Brain pericyte (primary cell): ENCODE measurements at places on chromosomes 13 and 19.

DNA sequence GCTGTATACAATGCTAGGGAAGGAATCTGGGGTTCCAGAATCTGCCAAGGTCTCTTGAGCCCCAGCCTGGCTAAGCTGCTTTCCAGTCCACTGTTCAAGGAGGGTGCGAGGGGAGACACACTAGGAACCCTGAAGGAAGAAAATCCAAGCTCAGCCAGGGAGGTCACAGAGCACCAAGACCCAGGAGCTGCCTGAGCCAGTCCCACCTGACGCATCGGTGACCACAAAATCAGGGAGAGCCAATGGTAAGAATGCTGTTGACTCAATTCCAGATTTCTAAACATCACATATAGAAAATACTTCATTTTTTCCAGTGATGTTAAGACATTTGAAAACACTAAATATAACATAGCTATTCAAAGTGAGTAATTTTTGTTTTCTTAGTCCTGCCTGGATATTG, 50.1 kb downstream of the CEP89 start:
- no peak for DNase-seq

DNA sequence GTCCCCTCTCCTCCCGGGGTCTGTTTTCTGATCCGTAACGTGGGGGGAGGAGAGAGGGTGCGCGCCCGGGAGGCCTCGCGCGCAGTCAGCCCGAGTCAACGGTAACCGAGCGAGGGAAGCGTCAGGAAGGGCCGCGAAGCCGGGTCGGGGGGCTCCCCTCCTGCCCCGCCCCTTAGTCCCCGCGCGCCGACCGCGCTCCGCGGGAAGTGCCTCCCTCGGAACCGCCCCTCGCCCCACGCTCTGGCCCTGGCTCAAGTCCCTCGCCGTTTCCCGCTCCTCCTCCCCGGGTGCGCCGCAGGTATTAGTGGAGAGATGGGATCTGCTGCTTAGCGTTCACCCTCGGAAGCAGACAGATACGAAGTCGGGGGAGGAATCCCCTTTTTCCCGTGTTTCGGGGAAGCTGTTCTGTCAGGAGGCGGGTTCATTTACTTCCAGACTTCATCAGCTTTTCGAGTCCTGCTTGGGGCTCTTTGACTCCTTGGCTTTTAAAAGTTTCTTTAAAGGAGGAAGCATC, 770 bp downstream of the HNRNPM start:
- no peak for DNase-seq

GRCh38 chr13:33057019-33057780, 41.0 kb downstream of the KL start:
- DNase-seq, result no peak

DNA sequence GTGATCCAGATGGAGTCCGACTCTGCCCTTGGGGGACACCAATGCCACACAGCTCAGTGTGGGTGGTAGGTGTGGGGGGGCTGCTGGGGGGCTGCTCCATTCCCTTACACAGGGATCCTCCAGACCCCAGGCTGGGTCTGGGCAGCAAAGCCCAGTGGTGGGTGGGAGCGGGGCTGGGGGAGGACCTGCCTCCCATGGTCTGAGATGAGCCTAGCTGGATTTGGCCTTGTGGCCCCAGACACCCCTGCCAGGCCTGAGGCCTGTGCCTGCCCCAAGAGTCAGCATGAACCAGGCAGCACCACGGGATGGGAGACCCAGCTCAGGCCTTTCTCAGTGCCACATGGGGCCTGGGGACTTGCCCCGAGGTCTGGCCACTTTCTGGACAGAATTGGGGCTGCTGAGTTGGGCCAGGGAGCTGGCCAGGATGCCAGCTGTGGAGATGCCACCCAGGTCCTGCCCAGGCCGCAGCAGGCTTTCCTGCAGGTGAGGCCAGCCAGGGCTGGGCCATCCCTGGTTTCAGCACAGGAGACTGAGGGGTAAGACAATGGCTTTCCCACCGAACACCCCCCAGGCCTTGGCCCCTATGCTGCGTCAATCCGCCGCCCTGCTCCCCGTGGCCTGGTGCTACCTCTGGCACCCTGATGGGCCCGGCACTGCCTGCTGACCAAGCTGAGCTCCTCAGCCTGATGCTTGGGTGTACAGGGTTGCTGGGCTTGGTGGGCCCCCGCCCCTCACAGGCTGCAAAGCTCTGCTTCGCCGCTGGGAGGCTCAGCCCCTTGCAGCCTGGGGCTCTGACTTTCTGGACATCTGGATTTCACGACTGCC, 24.2 kb downstream of the CEBPG start:
- DNase-seq, result no peak

DNA sequence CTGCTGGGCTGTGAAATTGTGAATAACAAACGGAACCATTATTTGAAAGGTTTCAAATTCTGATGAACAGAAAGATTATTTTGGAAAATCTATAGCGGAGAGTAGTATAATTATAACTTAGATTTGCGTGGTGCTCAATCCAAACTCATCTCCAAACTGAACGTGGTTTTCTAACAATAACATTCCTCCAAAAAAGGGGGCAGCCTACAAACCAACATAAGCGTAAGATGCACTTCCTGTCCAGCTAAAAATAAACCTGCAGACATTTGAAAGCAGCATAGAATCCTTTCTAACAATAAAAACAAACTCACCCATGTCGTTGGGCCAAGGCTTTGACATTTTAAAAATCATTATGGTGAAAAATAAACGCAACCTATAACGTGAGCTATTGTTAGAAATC, 178.4 kb downstream of the COL4A1 start:
- no peak for DNase-seq

DNA sequence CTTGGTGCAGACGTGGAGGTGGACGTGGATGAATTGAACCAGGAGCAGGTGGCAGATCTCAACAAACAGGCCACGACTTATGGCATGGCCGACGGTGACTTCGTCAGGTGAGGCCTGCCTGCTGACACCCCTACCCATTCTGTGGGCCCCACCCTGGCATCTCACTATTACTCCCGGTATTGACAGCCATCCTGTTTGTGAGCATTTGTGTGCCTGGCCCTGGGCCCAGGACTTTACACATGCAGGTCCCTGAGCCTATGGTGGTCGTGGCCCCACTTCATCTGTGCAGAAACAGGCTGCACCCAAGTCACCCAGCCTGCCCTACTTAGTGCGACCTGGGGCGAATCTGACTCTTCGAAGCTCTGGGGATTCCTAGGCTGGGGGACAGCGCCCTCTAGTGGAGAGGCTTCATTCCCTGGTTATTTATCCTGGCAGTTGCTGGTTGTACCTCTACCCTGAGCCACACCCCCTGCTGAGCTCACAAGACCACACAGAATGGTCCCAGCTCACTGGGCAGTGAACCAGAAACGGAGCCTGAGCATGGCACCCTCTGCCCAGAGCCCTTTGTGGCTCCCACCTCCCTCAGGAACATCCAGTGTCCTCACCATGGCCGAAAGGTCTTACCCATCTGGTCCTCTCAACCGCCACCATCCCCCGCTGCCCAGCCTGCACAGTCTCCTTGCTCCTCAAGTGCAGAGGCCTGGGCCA, 16.9 kb downstream of the ZNF296 start:
- peak; percentile 41 for DNase-seq

GRCh38 chr13:78758549-78758948, 99.6 kb upstream of the OBI1 start:
- DNase-seq, result no peak

DNA sequence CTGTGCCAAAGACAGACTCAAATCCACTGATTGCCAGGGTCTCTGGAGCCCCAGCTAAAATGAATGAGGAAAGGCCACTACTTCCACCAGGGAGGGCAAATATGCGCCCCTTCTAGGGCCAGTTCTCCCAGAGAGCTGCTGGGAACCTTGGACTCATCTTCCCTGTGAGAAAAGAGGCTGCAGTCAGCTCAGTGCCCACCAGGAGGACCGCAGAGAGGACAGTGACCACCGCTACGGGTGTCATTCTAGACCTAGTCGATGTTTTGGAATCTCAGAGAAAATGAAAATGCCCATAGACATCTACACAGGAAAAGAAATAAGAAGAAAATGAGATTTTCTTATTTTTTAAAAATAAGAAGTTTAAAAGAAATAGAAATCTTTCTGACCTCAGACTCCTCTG, 235.1 kb downstream of the UQCRFS1 start:
- DNase-seq, result no peak

GRCh38 chr13:70960841-70961443, 852.7 kb upstream of the KLHL1 start:
- no peak for DNase-seq
